GM12864 (cell line): ENCODE measurements at places on chromosomes 12 and 14.

DNA sequence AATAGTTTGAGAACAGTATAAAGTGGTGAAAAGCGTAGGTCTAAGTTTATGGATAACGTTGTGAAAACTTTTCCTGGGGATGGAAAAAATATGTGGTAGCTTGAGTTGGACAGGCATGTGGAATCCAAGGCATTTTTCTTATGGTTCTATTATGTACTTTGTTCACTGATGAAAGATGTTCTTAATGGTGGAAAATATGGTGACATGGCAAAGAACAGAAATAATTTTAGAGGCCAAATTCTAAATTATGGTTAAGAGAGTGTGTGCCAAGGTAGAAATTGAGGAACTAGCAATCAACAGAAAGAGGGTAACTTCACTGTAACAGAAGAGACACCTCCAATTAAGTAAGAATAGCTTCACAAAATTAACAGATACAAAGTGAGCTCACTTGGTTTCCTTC is 427.8 kb downstream of the SLC6A15 start:
- DNase-seq, result no peak

- DNase-seq, result no peak
Measured at GRCh38 chr12:48822139-48822538, 3.8 kb downstream of the CACNB3 start.

DNA sequence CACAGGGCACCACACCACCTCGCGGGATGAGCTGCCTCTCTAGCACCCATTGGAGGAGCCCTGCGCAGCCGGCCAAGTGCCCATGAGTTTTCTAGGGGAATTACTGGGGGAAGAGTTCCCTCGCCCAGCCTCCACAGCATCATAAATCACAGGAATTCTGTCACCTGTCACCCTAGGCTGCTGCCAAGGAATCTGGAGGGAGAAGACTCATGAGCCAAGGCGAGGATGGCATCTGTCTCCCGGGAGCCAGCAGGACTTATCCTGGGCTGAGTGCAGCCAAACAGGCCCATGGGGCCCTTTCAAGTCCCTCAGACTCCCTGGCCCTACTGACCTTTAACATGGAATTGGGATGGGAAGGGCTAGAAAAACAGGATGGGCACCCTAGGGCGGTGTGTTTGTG is 7.8 kb upstream of the OTUB2 start:
- DNase-seq, result no peak

GRCh38 chr12:117091758-117092510 is 7.3 kb downstream of the TESC start:
- DNase-seq, result no peak

GRCh38 chr14:28676479-28676878 is 90.1 kb upstream of the FOXG1 start:
- no peak for DNase-seq

- DNase-seq, result no peak
Measured at GRCh38 chr12:130569521-130569920, 146.6 kb downstream of the RIMBP2 start.
